AG09319 (cell line): ENCODE measurements at places on chromosomes 1 and 21.

DNA sequence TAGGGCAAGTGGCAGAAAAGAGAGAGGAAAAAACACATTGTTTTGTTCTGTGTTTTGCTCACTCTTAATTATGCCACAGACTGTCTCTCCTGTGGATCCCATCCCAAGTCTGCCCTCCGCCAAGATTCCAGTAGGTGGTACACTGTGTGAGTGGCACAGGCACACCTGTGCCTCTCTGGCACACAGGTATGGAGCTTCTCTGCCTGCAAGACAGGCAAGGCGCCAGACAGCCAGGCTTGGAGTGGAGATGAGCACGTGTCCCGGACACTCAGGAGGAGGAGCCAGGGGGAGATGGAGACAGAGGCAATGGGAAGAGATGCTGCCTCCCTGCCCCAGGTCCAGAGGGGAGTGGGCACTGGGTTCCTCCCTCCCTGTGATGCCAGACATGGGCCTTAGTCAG is 6.5 kb upstream of the GRIK3 start:
- no peak for DNase-seq

DNA sequence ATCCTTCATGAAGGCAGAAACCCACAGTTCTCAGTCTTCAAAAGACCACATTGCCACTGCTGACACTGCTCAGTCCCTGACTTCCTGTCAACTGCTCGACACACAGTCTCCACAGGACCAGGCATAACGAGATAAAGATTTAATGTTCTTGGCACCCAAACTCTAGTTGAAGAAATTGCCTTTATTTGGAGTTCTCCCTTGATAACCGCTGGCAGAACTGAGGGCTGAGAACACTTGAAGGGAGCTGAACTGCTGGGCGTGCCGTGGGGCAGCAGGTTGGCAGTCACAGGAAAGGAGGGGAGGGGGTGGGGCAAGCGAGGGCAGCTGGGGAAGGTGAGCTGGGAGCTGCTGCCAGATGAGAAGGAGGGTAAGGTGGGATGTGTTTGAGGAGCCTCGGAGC is 15.9 kb downstream of the HENMT1 start:
- DNase-seq = no peak

GRCh38 chr1:105516068-105516467 is 1540.4 kb upstream of the PRMT6 start:
- DNase-seq = no peak

DNA sequence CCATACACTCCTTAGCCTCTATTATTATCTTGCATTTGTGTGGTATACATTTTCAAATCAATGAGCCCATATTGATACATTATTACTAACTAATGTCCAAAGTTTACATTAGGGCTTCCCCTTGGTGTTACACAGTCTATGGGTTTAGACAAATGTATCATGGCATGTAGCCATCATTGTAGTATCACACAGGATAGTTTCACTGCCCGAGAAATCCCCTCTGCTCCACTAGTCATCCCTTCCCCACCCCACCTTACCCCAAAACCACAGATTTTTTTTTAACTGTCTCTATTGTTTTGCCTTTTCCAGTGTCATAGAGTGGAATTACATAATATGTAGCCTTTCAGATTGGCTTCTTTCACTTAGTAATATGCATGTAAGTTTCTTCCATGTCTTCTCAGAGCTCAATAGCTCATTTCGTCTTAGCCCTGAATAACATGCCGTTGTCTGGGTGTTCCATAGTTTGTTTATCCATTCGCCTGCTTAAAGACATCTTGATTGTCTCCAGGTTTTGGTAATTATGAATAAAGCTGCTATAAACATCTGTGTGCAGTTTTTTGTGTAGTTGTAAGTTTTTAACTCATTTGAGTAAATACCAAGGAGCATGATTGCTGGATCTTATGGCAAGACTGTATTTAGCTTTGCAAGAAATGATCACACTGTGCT is 86.4 kb upstream of the LYST start:
- DNase-seq = no peak

- DNase-seq = no peak
Measured at GRCh38 chr1:27138368-27138767, 16.6 kb downstream of the SLC9A1 start.
